ENCODE measurements at places on chromosomes 7 and 10.

- no peak for DNase-seq
Observed at GRCh38 chr10:97515271-97515978, 16.7 kb downstream of the UBTD1 start.

DNA sequence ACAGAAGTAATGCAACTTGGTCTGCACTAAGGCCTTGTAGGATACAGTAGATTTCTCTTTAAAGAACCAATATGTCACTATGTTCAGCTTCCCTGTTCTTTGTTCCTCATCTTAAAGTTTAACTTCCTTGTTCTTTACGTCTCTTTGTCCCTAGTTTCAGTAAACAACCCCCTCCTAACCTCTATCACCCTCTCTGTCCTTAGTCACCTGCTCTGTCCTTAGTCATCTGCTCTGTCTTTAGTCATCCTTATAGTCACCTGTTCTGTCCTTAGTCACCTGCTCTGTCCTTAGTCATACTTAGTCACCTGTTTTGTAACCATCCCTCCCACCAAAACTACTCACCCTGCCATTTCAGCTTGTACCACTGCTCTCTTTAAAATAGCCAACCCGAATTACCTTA lies 144.6 kb upstream of the TMEM106B start:
- DNase-seq: no peak

- DNase-seq: no peak
Observed at GRCh38 chr10:122730238-122730637, 30.6 kb upstream of the C10orf120 start.

DNA sequence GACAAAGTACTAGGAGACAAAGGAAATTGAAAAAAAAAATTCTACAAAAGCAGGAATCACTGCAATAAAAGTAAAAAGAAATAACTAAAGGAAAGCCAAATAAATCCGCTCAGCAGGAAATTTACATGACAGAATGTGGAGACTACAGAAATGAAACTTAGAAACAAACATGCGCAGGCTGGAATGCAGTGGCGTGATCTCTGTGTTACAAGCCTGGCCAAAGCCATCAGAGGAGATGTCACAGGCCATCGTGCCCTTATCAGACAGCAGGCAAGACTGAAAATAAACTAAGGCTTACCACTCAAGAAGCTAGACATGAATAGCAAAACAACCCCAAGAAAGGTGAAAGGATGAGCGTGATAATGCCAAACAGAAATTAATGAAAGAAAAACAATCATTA lies 6.3 kb upstream of the CAMK2B start:
- DNase-seq: no peak

All from activated CD4-positive, alpha-beta T cell treated with anti-CD3 and anti-CD28 coated beads, Interleukin-2, amount 50 U/mL, for 24 hours (primary cell).